ENCODE measurements at places on chromosomes 5 and 9.

DNA sequence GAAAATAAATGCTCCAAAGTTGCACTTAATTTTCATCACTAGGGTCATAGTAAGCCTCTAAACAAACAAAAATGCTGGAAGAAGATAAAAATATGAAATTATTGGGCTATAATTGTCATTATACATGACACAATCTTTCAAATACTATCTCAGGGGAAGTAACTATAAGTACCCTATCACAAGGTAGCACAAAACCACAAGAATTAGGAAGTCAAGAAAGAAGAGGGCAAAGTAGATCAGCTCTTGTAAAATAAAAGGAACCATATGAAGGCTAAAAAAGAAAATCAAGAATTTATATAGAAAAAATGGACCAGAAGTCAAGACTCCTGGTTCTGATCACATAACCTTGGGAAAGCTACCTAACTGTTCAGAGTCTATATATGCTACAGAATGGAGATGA lies 48.1 kb downstream of the DIAPH1 start:
- H3K36me3 ChIP-seq = peaks cover 21% of the 10 kb centered on the region
- no peaks in the 10 kb centered on the region for H3K4me1 ChIP-seq
- no peaks in the 10 kb centered on the region for H3K27me3 ChIP-seq
- no peak for DNase-seq
- no peak overlapping the region for H3K4me3 ChIP-seq

- DNase-seq = no peak
- no peaks in the 10 kb centered on the region for H3K27me3 ChIP-seq
- peaks cover 10% of the 10 kb centered on the region for H3K36me3 ChIP-seq
- peaks cover 52% of the 10 kb centered on the region for H3K4me1 ChIP-seq
Observed at GRCh38 chr5:149543361-149544027, 7.7 kb downstream of the CSNK1A1 start.

GRCh38 chr9:121901616-121902015 lies 191.5 kb downstream of the TTLL11 start:
- no peak for DNase-seq
- no peaks in the 10 kb centered on the region for H3K27me3 ChIP-seq
- H3K36me3 ChIP-seq = no peaks in the 10 kb centered on the region
- no peaks in the 10 kb centered on the region for H3K4me1 ChIP-seq
- no peak overlapping the region for H3K4me3 ChIP-seq
- no peak overlapping the region for H3K27ac ChIP-seq

DNA sequence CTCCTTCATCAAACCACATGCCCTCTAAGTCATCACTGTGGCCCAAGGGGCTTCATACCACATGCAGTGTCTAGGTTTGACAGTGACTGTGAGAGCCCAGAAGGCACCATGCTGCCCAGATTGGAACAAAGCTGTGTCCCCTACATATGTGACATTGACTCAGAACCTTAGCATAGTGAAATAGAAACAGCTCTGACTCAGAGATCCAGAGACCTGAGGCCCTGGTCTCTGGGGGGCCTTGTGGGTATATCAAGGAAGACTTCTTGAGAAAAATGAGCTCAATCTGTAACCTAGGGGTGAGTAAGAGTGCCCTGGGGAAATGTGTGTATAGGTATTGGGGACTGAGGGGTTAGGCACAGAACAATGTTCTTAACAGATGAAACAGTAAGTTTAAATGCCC lies 7.1 kb upstream of the ENTREP1 start:
- no peaks in the 10 kb centered on the region for H3K36me3 ChIP-seq
- H3K27me3 ChIP-seq = no peaks in the 10 kb centered on the region
- no peak overlapping the region for H3K27ac ChIP-seq
- no peak for DNase-seq
- H3K4me3 ChIP-seq = no peak overlapping the region
- H3K4me1 ChIP-seq = no peaks in the 10 kb centered on the region

DNA sequence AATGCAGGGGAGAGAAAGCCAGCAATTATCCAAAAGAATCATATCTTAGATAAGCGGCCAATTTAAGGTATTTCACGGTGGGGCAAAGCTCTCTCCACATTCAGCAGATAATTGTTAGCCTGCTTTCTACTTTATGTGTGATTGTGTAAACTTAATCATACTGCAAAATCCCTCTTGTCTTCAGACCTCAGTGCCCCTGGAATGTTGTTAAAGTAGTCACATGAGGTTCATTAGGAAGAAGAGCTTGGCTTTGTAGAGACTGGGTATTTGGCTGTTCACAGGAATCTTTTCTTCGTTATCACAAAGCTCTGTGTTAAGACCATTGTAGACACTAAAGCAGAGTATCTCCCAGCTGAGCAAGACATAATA lies 127.0 kb downstream of the RFK start:
- no peak overlapping the region for H3K27ac ChIP-seq
- no peaks in the 10 kb centered on the region for H3K36me3 ChIP-seq
- H3K4me1 ChIP-seq = peaks cover 7% of the 10 kb centered on the region
- DNase-seq = no peak
- no peak overlapping the region for H3K4me3 ChIP-seq
- H3K27me3 ChIP-seq = no peaks in the 10 kb centered on the region

DNA sequence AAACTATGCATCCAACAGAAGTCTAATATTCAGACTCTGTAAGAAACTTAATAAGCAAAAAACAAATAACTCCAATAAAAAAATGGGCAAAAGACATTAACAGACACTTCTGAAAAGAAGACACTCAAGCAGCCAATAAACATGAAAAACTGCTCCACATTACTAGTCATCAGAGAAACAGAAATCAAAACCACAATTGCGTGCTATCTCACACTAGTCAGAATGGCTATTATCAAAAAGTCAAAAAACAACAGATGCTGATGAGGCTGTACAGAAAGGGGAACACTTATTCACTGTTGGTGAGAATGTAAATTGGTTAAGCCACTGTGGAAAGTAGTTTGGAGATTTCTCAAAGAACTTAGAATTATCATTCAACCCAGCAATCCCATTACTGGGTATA lies 101.2 kb upstream of the TRIM32 start:
- H3K36me3 ChIP-seq = no peaks in the 10 kb centered on the region
- no peak for DNase-seq
- no peaks in the 10 kb centered on the region for H3K27me3 ChIP-seq
- no peak overlapping the region for H3K27ac ChIP-seq
- no peak overlapping the region for H3K4me3 ChIP-seq

Measured in thoracic aorta (tissue), 2 donors.